ENCODE measurements at places on chromosomes 16 and 17.

- no peak for DNase-seq
These were observed 75.3 kb downstream of the MRTFB start for GRCh38 chr16:14146445-14146844.

GRCh38 chr16:87461466-87461991 lies 31.3 kb downstream of the ZCCHC14 start:
- DNase-seq = no peak

DNA sequence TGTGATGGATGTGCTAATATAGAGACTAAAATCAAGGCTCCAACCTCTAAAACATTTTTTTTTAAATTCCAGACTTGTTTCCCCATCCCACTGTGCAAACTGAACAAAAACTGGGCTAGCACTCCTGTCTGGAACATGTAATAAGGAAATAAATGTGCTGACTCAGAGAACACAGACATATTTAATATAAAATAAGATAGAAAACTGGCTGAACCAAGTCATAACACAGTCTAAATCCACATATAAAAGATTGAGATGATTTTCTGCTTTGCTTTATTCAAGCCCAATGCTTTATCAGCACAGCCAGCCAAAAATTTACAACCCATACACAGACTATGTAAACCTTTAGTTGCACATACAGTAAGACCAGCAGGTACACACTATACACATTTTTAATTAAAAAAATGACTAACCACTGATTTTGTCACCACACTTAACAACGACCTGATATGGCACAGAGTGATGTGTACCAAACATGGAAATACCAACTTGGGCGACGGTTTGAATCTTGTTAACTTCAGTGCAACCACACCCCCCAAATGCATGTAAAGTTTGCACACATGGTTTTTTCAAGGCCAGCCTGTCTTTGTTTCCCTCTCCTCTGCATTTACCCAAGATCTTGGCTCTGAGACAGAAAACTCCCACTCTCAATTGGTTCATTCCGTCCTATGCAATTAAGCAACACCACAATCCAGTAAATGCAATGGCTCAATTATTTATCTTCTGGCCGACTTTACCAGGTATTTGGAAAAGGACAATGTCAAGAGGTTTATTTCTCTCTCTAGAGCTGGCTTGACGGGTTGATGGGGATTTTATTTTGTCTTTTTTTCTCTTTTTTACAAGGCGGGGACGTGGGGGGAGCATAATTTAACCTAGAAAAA lies 1.2 kb downstream of the STAT3 start:
- DNase-seq = no peak

DNA sequence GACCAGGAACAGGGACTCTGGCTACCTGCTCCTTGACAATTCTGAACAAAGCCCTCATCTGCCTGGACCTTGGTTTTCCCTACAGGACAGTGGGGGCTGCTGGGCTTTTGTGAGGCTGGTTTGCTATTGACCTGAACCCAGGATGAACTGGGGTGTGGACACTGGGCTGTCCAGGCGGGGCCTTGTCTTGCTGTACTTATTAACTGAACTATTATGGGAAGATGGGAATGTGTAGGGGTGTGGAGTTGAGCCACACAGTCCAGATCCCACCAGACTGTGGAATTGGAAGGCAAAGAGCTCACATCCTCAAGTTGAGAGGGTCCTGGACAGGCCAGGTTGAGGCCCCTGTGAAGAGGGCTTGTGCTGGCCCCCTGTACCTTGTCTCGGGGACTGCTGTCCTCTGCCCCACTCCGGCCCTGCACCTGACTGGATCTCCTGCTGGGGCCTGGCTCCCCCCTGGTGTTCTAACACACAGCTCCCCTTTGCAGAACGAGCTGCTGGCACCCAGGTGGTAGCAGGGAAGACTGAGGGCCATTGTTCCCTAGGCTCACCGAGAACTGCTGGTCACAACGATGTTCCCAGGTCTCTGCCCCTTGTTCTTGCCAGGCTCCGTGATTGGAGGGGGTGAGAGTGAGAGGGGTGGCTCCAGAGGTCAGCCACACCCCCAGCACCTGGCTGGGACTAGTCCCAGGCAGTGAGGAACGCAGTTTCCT lies 51.8 kb upstream of the CDC42EP4 start:
- no peak for DNase-seq

DNA sequence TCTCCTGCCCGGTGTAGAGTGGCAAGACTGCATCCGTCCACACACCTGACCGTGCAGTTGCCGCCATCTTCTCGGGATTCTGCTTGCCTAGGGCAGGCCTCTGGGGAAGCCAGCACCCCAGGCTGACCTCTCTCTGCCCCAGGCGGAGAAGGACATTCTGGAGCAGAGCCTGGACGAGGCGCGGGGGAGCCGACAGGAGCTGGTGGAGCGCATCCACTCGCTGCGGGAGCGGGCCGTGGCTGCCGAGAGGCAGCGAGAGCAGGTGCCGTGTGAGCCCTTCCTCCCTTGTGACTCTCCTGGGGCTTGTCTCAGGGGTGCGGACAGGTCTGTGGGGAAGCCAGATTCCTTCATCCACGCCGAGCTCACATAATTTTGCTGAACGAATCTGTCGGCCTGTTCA lies 19.8 kb downstream of the CARD14 start:
- DNase-seq = no peak

GRCh38 chr16:54933281-54934011 lies 2.8 kb downstream of the IRX5 start:
- DNase-seq = no peak

DNA sequence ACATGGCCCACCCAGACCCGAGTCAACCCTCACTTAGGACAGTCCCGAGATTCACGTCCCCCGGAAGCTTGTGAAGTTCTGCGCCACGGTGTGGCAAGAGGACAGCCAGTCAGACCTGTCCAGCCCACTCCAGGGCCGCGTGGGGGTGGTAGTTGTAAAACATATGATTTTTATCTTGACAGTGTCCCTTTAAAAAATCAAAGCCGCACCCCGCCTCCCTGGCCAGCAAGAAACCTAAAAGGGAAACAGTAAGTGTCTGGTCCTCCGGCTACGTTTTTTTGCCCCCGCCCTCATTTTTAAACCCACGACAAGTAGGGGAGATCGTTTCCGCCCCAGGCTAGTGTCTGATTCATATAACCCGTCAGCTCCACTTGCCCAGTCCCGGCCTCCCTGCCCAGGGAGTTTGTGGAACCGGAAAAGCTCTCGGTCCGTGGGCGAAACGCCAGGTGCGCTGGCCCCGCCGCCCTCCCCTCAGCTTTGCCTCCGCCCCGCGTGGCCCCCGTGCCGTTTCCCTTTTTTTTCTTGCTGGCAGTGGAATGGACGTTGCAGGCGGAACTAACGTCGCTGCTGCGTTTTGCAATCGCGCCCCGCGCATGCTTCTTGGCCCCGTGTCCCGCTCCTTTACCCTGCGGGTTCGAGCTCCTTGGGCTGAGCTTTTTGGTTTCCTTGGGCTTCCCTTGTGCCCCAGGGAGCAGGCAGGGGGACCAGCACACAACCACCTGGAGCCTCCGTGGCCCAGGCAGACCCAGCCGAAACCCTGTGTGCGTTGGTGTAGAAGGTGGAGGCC lies 13.3 kb upstream of the NUDT16L1 start:
- DNase-seq = no peak
